ENCODE measurements at places on chromosomes 12 and 14. TPM values are rescaled to one million over a fixed set of nuclear protein-coding genes. Genes with fewer than 3 reads are reported as not detected.

GRCh38 chr12:121701667-121702277 lies 10.8 kb upstream of the TMEM120B start:
- no peak for DNase-seq

DNA sequence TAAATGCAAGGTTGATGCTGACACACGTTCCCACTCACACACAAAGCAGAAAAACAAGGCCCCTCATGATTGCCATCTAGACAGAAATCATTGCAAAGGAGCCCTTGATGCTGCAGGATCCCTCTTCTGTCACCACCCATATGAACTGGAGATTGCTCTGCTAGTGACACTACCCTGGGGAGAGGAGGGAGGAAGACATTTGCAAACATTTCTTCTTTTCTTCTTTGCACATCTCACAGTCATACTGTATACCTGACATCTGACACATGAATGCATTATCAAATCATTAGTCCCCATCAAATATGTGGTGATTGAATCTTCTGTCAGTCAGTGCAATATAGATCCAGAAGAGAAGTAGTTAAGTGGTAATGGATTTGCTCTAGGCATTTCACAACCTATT lies 208.5 kb upstream of the E2F7 start:
- DNase-seq: no peak

- DNase-seq: peak; percentile 90
Measured at GRCh38 chr12:7219599-7220243, 30.2 kb downstream of the PEX5 start.

DNA sequence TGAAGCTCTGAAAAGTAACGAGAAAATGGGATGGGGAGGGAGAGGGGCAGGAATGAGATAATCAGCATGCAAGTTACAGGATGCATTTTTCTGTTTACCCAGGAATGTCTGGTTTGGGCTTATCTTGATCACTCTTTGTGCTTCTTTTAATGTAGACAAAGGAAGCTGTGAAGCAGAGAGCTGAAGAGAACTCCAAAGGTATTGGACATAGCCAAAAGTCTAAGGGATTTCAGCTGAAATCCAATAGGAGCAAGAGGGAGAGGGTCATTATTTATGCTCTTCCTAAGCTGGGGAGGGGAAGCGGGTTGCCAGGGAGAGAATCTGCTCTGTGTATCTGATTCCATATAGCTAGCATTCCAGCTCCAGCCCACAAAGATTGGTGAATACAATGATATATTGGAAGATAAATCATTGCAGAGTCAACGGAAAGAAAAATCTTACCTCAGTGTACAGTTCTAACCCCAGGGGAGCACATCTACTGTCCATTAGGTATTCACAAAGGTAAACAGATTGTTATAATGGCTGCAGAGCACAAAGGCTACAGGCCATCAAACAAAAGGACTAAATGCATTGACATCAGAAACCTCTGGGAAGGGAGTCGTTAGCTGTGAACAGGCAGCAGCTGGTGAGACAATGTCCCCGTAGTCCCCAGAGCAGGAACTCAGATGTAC lies 61.0 kb upstream of the PELI2 start:
- no peak for DNase-seq

DNA sequence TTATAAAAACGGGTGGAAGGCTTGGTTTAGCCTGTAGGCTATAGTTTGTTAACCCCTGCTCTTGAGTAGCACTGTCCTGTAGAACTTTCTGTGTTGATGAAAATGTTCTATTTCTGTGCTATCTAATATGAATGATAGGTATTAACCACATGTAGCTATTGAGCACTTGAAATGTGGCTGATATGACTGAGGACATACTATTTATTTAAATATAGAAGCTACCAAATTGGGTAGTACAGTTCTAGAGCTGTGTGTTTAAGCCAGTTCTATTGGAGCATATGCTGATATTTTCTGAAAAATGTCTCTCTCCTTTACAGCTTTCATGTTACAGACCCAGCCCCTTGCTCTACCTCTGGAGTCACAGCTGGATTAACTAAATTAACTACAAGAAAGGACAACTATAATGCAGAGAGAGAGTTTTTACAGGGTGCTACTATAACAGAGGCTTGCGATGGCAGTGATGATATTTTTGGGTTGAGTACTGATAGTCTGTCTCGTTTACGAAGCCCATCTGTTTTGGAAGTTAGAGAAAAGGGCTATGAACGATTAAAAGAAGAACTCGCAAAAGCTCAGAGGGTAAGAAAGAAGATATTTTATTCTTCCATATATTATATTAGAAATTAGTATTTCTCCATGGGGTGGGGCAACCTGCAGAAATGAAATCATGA lies 17.6 kb downstream of the RAB3IP start:
- no peak for DNase-seq

GRCh38 chr14:68566075-68566474 lies 226.8 kb downstream of the ZFP36L1 start:
- DNase-seq: no peak

GRCh38 chr14:64501411-64502171 lies 2.0 kb downstream of the ZBTB25 start:
- no peak for DNase-seq

DNA sequence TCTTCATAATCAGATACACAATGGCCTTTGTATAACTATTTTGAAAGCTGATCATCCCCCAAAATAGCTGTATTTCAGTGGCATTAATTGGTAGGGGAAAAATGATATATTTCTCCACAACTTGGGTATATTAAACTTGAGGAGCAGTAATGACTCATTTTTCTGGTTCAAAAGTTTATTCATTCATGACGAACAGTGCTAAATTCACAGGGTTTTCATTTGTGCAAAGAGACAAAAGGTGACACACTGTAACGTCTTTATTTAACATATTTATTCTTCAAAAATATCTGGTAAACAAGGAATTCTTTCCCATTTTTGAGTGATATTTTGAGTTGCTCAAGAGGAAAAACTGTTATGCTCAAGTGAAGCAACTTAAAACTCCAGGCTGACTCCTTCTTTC lies 415.5 kb upstream of the SOX5 start:
- no peak for DNase-seq

GRCh38 chr14:86787717-86788116 lies 1205.3 kb downstream of the GALC start:
- DNase-seq: no peak

- DNase-seq: no peak
Measured at GRCh38 chr14:105199093-105199492, 18.0 kb upstream of the NUDT14 start.

- no peak for DNase-seq
Measured at GRCh38 chr14:105989566-105990302, 463.4 kb downstream of the TMEM121 start.

- DNase-seq: no peak
Measured at GRCh38 chr14:57863471-57863870, 2.4 kb downstream of the SLC35F4 start.

GRCh38 chr12:103138538-103138937 lies 181.1 kb downstream of the ASCL1 start:
- DNase-seq: no peak

- DNase-seq: peak; percentile 78
Measured at GRCh38 chr12:49296034-49296835, 1.3 kb downstream of the PRPH start.

DNA sequence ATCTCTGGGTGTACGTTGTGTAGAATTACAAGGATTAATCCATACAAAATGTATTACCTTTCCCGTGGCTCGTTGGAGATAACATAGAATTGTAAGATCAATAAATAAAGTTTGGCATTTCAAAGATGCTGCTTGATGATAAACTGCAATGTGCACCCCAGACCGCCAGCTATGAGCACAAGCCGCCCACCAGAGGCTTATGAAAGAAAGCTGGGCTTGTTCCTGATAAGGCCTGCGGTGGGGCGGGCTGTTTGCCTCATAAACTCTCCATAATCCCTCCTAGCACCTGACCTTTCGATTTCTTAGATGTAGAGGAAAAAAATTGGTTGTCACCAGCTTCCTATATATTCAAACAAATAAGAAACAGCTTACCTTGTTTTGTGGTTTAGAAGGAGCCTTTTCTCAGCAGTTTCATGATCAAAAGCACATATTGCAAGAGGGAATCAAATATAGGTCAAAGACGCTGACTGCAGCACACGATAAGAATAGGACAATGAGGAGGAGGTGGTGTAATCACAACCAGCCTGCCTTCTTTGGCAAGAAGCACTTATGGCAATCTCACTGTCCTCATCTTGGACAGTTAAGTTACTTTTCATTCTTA lies 293.6 kb downstream of the RMST start:
- DNase-seq: no peak

GRCh38 chr12:93174473-93174872 lies 203.3 kb upstream of the NUDT4 start:
- DNase-seq: no peak

The DIO2 gene
- 0.17 TPM for total RNA-seq

The TDRD9 gene
- not detected for total RNA-seq

The ART4 gene
- not detected for total RNA-seq

The RAD51B gene
- 19.7 TPM for total RNA-seq

The GLI1 gene
- 18.1 TPM for total RNA-seq

The SMARCC2 gene
- total RNA-seq: 40.4 TPM

The SLC41A2 gene
- total RNA-seq: 6.8 TPM

The AKT1 gene
- 78.7 TPM for total RNA-seq

The LIN7A gene
- 6.2 TPM for total RNA-seq

The RPL41 gene
- total RNA-seq: 1,633 TPM

The TUNAR gene
- total RNA-seq: 54.1 TPM

The PLBD1 gene
- 16.3 TPM for total RNA-seq

The BAZ2A gene
- 89.6 TPM for total RNA-seq
